GM20000 (cell line): ENCODE measurements at places on chromosomes 6 and 20.

GRCh38 chr6:36020154-36020553 is 4.3 kb downstream of the SLC26A8 start:
- no peak for DNase-seq

GRCh38 chr6:105611606-105612005 is 208.7 kb upstream of the PREP start:
- no peak for DNase-seq

GRCh38 chr20:13909067-13909466 is 81.3 kb downstream of the SEL1L2 start:
- DNase-seq: no peak

- DNase-seq: no peak
Observed at GRCh38 chr20:17077030-17077429, 149.8 kb upstream of the PCSK2 start.

GRCh38 chr6:145836170-145836569 is 21.6 kb upstream of the FBXO30 start:
- no peak for DNase-seq
